Right renal pelvis (tissue), 4 donors: ENCODE measurements at places on chromosomes 16 and 17. TPM values are rescaled to one million over a fixed set of nuclear protein-coding genes. Genes with fewer than 3 reads are reported as not detected.

- DNase-seq, result no peak
Observed at GRCh38 chr16:86507173-86508027, 2.9 kb upstream of the FOXF1 start.

- DNase-seq, result no peak
Observed at GRCh38 chr17:4856271-4856936, 23.3 kb downstream of the MINK1 start.

- no peak for DNase-seq
Observed at GRCh38 chr16:55660828-55661227, 5.0 kb downstream of the SLC6A2 start.

GRCh38 chr17:57458718-57459285 lies 202.5 kb downstream of the MSI2 start:
- DNase-seq, result no peak

Gene HS3ST3A1
- polyA plus RNA-seq, result 5.4 TPM

- DNase-seq, result no peak
Observed at GRCh38 chr17:68384941-68385340, 72.4 kb downstream of the WIPI1 start.

DNA sequence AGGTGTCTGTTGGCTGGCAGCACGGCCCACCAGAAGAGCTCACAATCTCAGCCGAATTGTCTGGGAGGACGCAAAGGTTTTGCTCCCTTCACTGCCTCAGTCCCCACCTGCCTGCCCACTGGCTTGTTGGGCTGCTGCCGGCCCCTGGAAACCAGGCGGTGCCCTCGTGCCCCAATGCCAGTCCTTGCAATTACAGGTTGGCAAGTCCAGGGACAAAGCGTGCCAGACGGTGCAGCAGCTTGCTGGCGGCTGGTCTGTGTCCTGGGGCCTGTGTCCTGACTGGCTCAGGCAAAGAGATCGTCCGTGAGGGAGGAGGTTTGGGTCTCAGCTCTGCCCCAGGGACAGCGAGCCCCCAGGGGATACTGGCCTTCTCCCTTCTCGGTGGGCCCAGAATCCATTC lies 24.6 kb upstream of the SPNS2 start:
- no peak for DNase-seq

Gene TMED6
- polyA plus RNA-seq, result 3.7 TPM

- no peak for DNase-seq
Observed at GRCh38 chr16:74898659-74899058, 86.3 kb downstream of the WDR59 start.

DNA sequence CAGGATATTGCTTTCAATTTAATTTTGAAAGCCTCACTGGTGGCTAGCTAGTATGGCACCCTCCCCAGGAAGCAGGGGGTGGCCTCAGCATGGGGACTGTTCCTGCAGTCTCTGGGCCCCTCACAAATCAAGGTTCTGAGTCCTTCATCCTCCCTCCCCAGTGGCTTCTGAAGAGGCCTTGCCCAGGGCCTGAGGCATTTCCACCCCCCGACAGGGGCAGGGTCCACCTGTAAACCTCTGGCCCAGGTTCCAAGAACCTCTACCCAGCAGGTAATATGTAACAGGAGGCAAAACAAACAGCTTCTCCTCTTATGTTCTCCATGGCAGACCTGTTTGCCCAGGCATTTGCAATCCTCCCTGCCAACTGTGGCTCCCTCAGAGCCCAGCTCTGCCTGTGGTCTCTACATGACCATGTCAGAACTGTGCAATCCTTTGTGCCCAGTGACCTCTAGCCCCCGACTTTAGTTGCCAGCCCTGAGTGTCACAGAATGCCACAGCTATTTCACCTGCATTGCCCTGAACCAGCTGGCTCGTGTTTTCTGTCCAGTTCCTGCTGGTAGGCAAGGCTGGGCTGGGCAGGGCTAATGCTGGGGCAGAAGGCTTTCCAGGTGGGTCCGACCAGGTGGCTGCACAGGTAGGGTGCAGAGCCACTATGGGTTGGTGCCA lies 14.3 kb downstream of the ACSF2 start:
- no peak for DNase-seq

DNA sequence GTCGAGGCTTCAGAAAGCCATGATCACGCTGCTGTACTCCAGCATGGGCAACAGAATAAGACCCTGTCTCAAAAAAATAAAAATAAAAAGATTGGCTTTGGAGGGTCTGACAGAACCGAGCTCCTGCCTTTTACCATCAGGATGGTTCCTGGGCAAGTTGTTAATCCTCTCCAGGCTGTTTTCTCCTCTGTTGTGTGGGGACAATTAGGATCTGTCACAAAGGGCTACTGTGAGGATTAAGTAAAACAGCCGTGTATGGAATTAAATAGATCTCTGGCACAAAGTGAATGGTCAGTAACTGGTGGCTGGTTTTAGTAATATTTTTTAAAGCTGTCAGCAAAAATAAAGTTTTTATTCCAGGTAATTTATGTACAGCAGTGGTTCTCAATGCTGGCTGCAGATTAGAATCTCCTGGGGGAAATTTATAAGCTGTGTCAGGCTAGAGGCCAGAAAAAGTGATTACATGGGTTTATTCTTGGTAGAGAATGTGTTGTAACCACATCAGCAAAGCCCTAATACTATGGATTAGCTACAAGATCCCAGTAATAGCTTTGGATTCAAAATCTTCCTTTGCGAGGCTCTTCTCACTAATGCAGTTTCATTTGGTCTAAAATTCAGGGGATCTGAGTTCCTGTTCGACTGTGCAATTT lies 47.2 kb downstream of the GPRC5B start:
- DNase-seq, result no peak

- no peak for DNase-seq
Observed at GRCh38 chr17:45197108-45197507, 24.6 kb upstream of the FMNL1 start.

DNA sequence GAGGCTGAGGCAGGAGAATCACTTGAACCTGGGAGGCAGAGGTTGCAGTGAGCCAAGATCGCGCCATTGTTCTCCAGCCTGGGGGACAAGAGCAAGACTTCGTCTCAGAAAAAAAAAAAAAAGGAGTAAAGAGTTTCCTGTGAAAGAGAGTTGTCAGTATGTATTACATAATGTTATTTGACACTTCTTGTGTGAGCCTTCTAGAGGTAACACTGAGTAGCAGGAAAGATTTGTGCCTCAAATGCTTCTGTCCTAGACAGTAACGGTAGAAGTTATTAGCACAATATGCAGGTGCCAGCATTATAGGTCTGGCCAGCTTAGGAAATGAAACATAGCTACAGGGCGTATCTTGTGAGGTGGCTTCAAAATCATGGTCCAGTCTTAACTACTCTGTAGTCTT lies 6.2 kb downstream of the RPS6KB1 start:
- no peak for DNase-seq

GRCh38 chr17:5631958-5632590 lies 47.8 kb upstream of the NLRP1 start:
- no peak for DNase-seq

DNA sequence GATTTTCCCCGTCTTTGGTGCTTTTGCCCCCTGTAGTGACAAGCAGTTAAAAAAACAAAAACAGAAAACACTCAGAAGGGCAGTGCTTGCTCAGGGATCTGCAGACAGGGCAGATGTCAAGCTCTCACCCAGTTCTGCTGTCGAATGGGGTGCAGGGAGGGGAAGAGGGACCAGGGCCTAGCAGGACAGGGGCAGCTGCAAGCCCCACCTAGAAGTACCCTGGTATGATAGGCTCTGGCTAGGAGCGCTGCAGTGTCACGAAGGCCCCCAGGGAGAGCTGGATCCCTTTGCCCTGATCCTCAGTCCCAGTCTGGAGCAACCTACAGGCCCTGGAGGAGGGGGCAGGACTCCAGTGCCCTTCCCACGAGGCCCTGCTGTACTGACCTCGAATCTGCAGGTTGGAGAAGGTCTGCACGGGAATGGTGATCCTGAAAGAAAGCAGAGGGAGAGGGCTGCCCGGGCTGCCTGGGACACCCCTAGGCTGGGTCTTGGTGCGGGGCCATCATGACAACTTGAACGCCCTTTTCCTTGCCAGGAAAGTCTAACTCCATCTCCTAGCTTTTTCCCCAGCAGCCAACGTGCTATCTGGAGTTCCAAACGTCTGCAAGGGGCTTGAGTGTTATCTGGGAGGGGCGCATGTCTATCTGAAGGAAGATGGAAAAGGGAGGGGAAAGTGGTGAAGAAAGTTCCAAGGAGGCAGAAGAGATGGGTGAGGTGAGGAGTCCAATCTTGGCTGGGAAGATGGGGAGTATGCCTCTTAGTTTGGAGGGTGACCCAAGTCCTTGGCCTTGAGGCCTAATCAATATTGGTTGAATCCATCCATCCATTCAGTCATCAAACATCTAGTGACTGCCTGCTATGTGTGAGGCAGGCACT lies 4.8 kb downstream of the GFAP start:
- DNase-seq, result no peak

Gene CHD9NB
- 10.1 TPM for polyA plus RNA-seq

Gene ZFPM1
- polyA plus RNA-seq, result 5.3 TPM

- DNase-seq, result no peak
Observed at GRCh38 chr17:65750166-65750565, 188.7 kb upstream of the AXIN2 start.

DNA sequence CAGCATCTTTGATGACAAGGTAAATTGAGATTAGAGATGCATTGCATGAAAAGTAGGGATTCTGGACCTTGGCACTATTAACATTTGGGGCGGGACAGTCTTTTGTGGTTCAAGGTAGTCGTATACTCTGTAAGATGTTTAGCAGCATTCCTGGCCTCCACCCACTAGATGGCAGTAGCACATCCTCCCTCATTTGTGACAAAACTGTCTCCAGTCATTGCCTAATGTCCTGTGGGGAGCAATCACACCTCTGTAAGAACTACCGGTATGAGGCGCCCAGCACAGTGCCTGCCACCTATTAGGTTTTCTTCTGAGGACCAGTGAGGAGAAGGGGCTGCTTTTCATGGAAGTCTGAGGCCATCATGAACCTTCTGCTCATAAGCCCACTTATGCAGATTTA lies 180.8 kb downstream of the RBFOX1 start:
- DNase-seq, result no peak

- no peak for DNase-seq
Observed at GRCh38 chr17:57379237-57379894, 123.0 kb downstream of the MSI2 start.

GRCh38 chr17:20961586-20961985 lies 81.2 kb downstream of the USP22 start:
- DNase-seq, result no peak

GRCh38 chr17:51435641-51436091 lies 175.3 kb downstream of the UTP18 start:
- peak; percentile 15 for DNase-seq

DNA sequence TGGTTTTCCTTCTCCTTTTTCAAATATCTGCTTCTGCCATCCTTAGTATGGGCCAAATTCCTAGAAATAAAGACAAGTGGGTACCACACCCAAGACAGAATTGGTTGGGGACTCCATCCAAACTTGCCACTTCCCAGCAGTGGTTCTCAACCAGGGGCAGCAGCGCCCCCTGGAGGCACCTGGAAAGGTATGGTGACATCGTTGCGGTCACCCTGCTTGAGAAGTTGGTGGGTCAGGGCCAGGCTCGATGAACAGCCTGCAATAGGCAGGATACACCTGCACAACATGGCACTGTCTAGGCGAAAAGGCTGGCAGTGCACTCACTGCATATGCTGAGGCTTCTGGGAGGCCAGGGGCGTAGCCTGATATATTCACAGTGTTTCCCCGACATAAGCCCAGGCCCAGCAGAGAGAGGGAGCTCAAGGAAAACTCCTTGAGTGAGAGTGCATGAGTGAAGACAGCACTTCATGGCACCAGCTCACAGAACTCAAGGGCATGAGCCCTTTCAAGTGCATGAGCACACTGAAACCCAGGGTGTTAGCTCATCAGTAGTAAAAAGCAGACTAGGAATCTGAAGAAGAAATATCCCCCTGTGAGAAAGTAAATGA lies 57.7 kb downstream of the CMC2 start:
- no peak for DNase-seq

DNA sequence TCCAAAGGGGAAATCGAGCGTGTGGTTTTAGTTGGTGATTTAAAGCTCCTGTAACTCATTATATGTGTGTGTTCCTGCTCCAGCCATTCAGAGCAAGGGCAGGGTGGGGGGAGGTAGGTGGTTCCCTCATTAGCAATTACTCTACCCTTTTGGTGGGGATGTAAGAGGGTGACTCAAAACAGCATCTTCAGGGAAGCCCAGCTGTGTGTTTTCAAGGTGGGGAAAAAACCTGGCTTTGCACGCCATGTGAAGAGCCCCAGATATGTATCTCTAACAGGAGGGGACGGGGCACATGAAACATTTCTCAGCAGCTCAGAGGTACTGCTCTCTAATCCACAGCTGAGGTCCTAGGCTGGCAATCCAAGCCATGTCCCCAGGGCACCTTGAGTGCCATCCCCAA lies 241.3 kb upstream of the ZFHX3 start:
- DNase-seq, result no peak

Gene SDR42E2
- polyA plus RNA-seq, result 0.22 TPM
